Upper lobe of left lung (tissue), 6 donors: ENCODE measurements at places on chromosomes 4 and X.
A peak's percentile ranks its signal among the peaks of the same experiment; 100 is the strongest.

DNA sequence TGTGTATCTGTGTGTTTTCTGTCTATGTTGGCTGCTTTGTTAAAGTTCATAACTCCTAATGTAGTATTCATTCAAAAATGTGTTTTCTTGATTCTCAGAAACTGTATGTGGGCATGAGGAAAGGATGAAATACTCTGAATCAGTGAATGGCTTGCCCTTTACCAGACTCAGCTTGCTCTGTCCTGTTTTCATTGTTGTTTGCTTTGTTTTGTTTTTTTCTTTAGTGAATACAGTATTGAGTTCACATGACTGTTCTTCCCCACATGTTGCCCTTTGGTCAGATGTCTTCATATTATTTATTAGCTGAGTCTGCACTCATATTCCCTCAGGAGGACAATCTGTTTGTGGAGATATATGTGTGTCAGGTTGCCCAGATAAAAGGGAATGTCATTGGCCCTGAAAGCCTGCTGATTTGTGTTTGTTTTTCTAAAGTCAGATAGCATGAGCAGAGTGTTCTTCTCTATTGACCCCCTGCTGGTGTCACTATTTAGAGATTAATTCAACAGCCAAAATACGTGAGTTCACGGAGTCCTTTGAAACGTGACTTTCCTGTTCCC is 1184.4 kb downstream of the RPA4 start:
- DNase-seq, result no peak
- no peak overlapping the region for H3K4me3 ChIP-seq
- H3K4me1 ChIP-seq, result no peaks in the 10 kb centered on the region
- no peak overlapping the region for H3K27ac ChIP-seq
- no peaks in the 10 kb centered on the region for H3K27me3 ChIP-seq

GRCh38 chr4:16055873-16056272 is 27.9 kb downstream of the PROM1 start:
- DNase-seq, result no peak
- no peak overlapping the region for H3K4me3 ChIP-seq
- peaks cover 13% of the 10 kb centered on the region for H3K4me1 ChIP-seq
- no peak overlapping the region for H3K27ac ChIP-seq
- H3K36me3 ChIP-seq, result no peaks in the 10 kb centered on the region

- H3K27me3 ChIP-seq, result no peaks in the 10 kb centered on the region
- H3K36me3 ChIP-seq, result no peaks in the 10 kb centered on the region
- H3K4me3 ChIP-seq, result no peak overlapping the region
- H3K27ac ChIP-seq, result no peak overlapping the region
Measured at GRCh38 chrX:51459125-51459524, 37.3 kb downstream of the NUDT11 start.

- no peak overlapping the region for H3K4me3 ChIP-seq
- H3K4me1 ChIP-seq, result no peaks in the 10 kb centered on the region
- DNase-seq, result no peak
- H3K27ac ChIP-seq, result no peak overlapping the region
- no peaks in the 10 kb centered on the region for H3K27me3 ChIP-seq
Measured at GRCh38 chr4:150569384-150569987, 12.5 kb upstream of the MAB21L2 start.

GRCh38 chr4:152937336-152938236 is 1.5 kb downstream of the FHDC1 start:
- H3K27ac ChIP-seq, result peak overlapping the region; percentile 91
- H3K27me3 ChIP-seq, result no peaks in the 10 kb centered on the region
- no peak for DNase-seq
- peak overlapping the region; percentile 81 for H3K4me3 ChIP-seq

- no peaks in the 10 kb centered on the region for H3K4me1 ChIP-seq
- peaks cover 35% of the 10 kb centered on the region for H3K36me3 ChIP-seq
- no peaks in the 10 kb centered on the region for H3K27me3 ChIP-seq
Measured at GRCh38 chr4:119506806-119507205, 121.8 kb downstream of the PDE5A start.

GRCh38 chrX:123336666-123337065 is 152.6 kb downstream of the GRIA3 start:
- H3K4me1 ChIP-seq, result no peaks in the 10 kb centered on the region
- H3K27ac ChIP-seq, result no peak overlapping the region
- no peaks in the 10 kb centered on the region for H3K36me3 ChIP-seq
- H3K27me3 ChIP-seq, result no peaks in the 10 kb centered on the region

DNA sequence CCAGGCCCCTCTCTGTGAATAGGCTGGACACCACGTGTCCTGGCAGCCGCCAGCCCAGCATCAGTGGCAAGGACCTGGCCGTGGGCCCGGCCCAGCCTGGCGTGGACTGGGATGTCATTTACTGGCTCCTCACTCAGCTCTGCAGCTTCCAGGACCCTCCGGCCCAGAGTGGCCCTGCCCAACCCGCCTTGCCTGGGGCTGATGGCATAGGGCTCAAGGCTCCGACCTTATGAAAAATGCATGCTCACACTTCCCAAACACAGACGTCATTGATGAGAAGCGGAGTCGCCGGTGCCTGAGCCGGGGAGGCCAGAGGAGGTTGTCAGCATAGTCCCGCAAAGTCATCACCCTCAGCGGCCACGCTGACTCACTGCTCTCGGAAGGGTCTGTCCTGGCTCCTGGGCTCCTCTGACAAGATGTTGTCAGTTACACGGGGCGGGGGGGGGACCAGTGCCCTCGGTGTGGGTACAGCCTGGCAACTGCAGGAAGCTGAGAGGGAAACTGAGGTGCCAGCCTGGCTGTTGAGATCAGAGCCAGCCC is 14.3 kb downstream of the CFAP99 start:
- no peak overlapping the region for H3K4me3 ChIP-seq
- no peak overlapping the region for H3K27ac ChIP-seq
- DNase-seq, result peak; percentile 59
- no peaks in the 10 kb centered on the region for H3K4me1 ChIP-seq
- H3K36me3 ChIP-seq, result no peaks in the 10 kb centered on the region
- H3K27me3 ChIP-seq, result no peaks in the 10 kb centered on the region

- DNase-seq, result no peak
- peaks cover 5% of the 10 kb centered on the region for H3K36me3 ChIP-seq
- no peaks in the 10 kb centered on the region for H3K27me3 ChIP-seq
- H3K4me3 ChIP-seq, result peak overlapping the region; percentile 5
- peaks cover 10% of the 10 kb centered on the region for H3K4me1 ChIP-seq
Measured at GRCh38 chr4:25330905-25331808, 18.6 kb downstream of the ZCCHC4 start.

GRCh38 chr4:31089815-31090214 is 369.6 kb downstream of the PCDH7 start:
- H3K36me3 ChIP-seq, result no peaks in the 10 kb centered on the region
- H3K27me3 ChIP-seq, result no peaks in the 10 kb centered on the region
- DNase-seq, result peak; percentile 85
- H3K27ac ChIP-seq, result no peak overlapping the region
- H3K4me1 ChIP-seq, result no peaks in the 10 kb centered on the region

DNA sequence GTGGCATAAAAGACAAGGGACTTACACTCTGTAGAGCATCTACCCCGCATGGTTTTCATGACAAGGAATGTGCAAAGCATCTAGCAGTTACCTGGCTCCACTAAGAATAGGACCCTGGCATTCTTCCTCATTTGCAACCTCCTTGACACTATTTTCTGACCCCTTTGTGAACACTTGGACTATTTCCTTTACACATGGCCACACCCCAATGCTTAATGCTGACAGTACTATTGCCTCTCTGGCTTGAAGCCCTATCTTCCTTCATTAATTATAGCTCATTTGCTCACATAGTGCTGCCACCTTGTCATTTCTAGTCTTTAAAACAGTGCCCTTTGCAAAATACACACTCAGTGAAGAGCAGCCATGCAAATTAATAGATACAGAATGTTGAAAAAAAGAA is 226.3 kb upstream of the VCX3A start:
- no peak overlapping the region for H3K4me3 ChIP-seq
- no peak for DNase-seq
- no peaks in the 10 kb centered on the region for H3K4me1 ChIP-seq
- H3K36me3 ChIP-seq, result no peaks in the 10 kb centered on the region
- H3K27ac ChIP-seq, result no peak overlapping the region
- H3K27me3 ChIP-seq, result no peaks in the 10 kb centered on the region

DNA sequence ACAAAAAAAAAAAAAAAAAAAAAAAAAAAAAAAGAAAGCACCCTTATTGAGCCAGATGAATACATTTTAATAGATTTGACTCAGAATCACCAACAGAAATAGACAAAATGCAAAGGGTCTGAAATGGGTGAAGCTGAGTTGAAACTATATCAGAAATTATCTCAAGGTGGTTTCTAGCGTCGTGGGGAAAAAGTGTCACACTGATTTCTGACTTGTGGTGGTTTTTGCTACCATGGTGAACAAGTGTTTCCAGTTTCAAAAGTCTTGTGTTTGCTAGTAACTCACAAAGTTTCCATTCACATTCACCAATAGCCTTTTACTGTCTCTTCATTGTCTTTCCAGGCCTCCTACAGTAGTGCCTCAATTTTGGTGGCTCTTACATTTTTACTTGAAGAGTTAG is 135.5 kb downstream of the ARHGAP24 start:
- H3K36me3 ChIP-seq, result no peaks in the 10 kb centered on the region
- H3K4me1 ChIP-seq, result no peaks in the 10 kb centered on the region
- no peak overlapping the region for H3K27ac ChIP-seq
- H3K27me3 ChIP-seq, result no peaks in the 10 kb centered on the region
- H3K4me3 ChIP-seq, result no peak overlapping the region

DNA sequence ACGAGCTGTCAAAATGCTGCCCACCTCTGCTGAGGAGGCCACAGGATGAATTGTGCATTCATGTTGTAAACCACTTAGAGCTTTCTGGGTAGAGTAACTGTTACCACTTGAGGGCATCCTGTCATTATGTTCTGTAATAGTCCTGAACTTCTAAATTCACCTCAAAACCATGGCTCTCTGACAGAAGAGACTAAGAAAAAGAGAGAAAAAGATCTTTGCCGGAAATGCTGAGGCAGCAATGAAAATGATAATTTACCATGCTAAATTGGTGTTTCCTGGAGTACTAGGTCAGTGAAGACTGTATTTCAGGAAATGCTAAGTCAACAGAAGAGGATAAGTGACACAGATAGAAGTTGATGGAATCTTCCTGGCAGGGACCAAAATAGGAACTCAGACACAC is 942.3 kb upstream of the SLIT2 start:
- H3K27ac ChIP-seq, result no peak overlapping the region
- H3K4me1 ChIP-seq, result no peaks in the 10 kb centered on the region
- no peak for DNase-seq
- H3K4me3 ChIP-seq, result no peak overlapping the region
- no peaks in the 10 kb centered on the region for H3K36me3 ChIP-seq

GRCh38 chr4:147969573-147970385 is 237.9 kb downstream of the ARHGAP10 start:
- peaks cover 6% of the 10 kb centered on the region for H3K36me3 ChIP-seq
- DNase-seq, result no peak
- no peaks in the 10 kb centered on the region for H3K4me1 ChIP-seq
- H3K4me3 ChIP-seq, result no peak overlapping the region
- H3K27me3 ChIP-seq, result no peaks in the 10 kb centered on the region
- no peak overlapping the region for H3K27ac ChIP-seq

DNA sequence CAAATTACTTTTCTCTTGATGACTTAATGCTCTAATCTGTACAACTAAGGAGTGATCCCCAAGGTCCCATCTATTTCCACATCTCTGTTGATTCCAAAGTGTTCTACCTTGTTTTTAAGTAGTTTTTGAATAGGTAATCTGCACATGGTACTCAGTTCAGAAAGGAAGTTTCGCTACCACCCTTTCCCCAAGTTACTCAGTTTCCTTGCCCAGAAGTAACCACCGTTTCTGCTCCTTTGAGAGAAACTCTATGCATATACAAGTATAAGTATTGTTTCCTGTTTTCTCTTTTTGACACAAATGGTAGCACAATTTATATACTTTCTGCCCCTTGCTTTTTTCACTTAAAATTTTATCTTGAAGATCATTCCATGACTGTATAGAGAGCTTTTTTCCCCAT is 18.1 kb downstream of the TMEM154 start:
- H3K27ac ChIP-seq, result no peak overlapping the region
- no peaks in the 10 kb centered on the region for H3K27me3 ChIP-seq
- H3K4me3 ChIP-seq, result no peak overlapping the region
- H3K4me1 ChIP-seq, result no peaks in the 10 kb centered on the region

DNA sequence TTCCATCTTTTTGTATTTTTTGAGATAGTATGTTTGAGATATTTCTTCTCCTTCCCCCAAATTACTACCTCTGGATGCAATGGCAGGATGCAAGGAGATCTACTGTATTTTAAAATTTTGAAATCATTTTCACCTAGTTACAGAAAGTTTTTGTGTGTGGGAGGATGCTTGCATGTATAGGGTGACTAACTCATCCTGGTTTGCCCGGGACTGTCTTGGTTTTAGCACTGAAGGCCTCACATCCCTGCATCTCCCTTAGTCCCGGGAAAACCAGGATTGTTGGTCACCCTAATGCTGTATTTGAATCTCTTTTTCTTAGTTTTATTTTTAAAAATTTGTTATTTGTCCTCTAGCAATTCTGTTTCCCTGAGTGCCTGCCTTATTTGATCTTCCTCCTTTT is 12.1 kb downstream of the SUPT20HL2 start:
- H3K27me3 ChIP-seq, result no peaks in the 10 kb centered on the region
- H3K27ac ChIP-seq, result no peak overlapping the region
- no peak for DNase-seq
- H3K4me1 ChIP-seq, result no peaks in the 10 kb centered on the region

DNA sequence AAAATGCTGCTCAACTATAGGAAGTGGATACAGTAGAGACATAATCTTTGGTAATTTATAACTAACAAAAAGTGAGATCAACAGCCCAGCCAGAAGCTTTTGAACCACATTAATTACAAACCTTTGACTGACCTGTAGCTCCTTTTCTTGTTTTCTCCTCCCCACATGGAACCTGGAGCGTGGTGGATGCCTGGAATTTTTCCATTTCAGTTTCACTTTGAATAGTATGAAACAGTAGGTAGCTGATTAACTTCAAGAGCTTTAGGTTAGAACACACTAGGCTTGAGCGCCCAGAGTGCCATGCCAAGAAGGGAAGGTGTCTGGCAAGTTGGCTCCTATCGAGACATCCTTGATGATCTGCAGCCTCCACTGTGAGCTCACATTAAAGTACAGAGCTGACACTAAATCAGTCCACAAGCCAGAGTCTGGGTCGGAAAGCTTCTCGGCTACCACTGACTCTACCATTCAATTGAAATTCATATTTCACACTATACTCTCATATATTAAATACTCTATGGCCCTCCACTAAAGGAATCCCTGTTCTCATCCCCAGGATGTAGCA is 143.4 kb downstream of the GLRA2 start:
- no peak for DNase-seq
- no peaks in the 10 kb centered on the region for H3K27me3 ChIP-seq
- H3K4me1 ChIP-seq, result no peaks in the 10 kb centered on the region
- no peak overlapping the region for H3K27ac ChIP-seq
- no peaks in the 10 kb centered on the region for H3K36me3 ChIP-seq

DNA sequence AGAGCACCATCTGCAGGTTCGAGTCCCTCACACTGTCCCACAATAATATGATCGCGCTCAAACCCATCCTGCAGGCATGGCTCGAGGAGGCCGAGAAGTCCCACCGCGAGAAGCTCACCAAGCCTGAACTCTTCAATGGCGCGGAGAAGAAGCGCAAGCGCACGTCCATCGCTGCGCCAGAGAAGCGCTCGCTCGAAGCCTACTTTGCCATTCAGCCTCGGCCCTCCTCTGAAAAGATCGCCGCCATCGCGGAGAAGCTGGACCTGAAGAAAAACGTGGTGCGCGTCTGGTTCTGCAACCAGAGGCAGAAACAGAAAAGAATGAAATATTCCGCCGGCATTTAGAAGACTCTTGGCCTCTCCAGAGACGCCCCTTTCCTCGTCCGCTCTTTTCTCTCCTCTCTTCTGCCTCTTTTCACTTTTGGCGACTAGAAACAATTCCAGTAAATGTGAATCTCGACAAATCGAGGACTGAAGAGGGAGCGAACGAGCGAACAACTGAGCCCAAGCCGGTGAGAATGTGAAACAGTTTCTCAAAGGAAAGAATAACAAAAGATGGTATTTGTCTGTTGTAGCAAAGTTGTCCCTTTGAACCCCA is 1.9 kb downstream of the POU4F2 start:
- H3K4me3 ChIP-seq, result no peak overlapping the region
- DNase-seq, result no peak
- no peaks in the 10 kb centered on the region for H3K36me3 ChIP-seq
- peaks cover 18% of the 10 kb centered on the region for H3K4me1 ChIP-seq
- H3K27ac ChIP-seq, result no peak overlapping the region
